ENCODE measurements at places on chromosomes 12 and 14.

- no peak for DNase-seq
These were observed 111.1 kb downstream of the SMOC1 start for GRCh38 chr14:69990323-69990722.

GRCh38 chr12:76449016-76449415, 100.8 kb upstream of the BBS10 start:
- no peak for DNase-seq

DNA sequence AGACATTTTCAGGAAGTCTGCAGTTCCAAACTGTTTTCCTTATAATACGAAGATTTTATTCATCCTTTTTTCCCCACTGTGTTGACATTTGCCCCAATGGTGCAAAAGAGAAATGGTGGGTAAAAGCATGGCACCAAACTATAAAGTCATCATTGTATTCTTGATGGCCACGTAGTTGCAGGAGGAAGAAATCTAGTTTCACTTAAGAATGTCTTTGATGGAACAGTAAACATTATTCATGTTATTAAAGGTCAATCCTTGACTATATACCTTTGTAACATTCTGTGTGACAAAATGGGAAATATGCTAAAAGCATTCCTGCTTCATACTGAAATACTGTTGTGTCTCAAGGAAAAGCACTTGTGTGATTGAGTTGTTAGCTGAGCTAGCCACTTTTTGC, 80.1 kb downstream of the PRKCH start:
- no peak for DNase-seq

DNA sequence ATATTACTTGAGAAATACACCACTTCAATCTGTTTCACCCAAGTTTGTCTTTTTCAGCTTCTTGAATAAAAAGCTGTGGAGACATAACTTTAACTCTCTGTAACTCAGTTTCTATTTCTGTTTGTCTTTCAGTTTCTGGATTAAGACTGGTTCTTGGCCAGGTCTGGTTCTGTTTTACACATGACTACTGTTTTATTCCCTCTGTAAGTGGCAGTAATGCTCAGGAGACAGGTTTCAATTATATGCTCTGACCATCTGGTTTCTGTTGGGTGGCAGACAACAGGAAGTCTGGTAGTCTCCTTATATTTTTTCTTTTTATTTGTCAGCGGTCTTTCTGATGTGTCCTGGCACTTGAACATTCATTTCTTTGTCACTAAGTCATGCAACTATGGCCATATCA, 102.9 kb downstream of the RPS29 start:
- no peak for DNase-seq

DNA sequence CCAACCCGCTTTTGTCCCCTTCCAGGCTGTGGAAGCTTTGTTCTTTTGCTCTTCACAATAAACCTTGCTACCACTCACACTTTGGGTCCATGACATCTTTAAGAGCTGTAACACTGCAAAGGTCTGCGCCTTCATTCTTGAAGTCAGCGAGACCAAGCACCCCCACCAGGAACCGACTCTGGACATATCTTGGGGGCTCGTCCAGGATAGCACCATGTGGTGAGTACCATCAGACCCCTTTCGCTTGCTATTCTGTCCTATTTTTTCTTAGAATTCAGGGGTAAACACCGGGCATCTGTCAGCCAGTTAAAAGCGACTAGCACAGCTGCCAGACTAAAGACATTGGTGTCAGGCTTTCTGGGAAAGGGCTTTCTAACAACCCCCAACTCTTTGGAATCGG, 137.6 kb upstream of the PPFIA2 start:
- no peak for DNase-seq

DNA sequence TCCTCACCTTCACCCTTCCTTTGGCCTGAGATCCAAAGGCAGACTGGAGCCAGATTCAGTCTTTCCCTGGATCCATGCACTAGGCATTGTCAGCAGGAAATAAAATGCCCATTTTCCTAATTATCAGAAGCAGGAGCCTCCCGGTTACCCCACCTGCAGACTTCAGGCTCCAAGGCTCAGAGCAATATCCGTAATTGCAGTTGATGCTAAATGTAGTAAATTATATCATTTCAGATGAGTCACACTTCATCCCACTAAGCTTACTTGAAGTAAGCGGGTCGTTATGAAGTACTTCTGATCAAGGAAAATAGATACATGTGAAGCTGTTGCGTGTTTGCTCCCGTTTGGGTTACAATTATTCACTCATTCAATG, 110.7 kb upstream of the SFSWAP start:
- DNase-seq: no peak

DNA sequence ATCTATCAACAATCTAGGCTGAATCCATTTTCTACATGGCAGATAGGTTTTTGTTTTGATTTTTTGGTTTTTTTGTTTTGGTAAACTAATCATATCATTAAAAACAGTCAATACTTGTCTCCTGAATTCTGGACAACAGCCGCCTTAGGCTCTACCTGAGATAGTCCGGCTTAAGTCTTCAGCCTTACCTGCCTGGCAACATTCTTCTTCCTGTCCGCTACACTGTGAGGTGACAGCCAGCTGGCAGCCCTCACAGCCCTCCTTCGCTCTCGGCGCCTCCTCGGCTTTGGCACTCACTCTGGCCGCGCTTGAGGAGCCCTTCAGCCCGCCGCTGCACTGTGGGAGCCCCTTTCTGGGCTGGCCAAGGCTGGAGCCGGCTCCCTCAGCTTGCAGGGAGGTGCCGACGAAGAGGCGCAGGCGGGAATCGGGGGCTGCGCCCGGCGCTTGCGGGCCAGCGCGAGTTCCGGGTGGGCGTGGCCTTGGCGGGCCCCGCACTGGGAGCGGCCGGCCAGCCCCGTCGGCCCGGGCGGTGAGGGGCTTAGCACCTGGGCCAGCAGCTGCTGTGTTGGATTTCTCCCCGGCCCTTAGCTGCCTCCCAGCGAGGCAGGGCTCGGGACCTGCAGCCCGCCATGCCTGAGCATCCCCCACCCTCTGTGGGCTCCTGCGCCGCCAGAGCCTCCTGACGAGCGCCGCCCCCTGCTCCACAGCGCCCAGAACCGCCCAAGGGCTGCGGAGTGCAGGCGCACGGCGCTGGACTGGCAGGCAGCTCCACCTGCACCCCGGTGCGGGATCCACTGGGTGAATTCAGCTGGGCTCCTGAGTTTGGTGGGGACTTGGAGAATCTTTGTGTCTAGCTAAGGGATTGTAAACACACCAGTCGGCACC, 49.0 kb downstream of the MDGA2 start:
- DNase-seq: no peak

DNA sequence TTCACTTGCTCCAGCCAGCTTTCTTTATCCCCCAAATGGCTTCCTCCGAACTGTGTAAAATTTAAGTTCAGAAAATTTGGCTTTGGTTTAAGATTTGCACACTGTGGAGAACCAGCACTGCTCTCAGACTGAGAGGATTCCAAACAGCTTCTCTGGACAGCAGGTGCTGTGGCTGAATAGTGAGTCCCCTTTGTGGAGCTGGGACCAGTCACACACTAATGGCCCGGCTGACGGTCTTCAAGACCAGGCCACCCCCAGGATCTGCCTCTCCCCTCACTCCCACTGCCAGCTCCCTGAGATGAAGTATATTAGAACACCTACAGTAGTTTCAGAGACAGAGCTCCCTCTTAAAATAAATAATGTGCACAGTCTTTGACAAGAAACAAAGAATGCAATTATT, 267.3 kb downstream of the BCAT1 start:
- no peak for DNase-seq

GRCh38 chr12:105466231-105466900, 135.9 kb downstream of the C12orf75 start:
- DNase-seq: no peak

DNA sequence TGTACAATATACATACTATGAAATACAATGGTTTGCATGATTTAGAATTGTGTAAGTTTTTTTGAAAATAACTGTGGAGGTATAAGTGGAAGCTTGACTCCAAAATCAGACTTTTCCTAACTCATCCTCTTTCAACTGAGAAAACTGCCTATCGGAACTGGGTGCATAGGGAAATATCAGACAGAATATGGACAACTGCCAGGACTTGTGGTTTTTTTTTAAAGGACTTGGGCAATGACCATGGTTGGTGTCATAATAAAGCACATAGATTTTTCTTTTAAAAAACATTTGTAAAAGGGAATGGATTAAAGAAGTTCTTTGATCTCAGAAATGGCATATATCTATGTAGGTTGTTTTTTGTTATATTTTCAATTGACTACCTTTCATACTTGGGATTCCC, 53.3 kb upstream of the LRRK2 start:
- no peak for DNase-seq

DNA sequence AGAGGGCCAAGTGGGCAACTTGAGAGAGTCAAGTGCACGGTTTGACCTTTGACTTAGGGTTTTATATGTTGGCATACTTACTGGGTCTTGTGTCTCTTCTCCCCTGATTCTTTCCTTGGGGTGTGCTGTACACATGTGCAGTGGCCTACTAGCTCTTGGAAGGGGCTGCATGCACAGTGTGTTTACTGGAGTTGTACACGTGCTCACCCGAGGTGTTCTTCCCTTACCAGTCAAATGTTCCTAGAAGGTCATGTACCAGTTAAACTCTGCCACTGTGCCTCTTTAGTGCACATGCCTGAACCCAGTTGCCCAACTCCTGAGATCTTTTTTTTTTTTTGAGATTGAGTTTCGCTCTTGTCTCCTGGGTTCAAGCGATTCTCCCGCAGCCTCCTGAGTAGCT, 9.2 kb upstream of the DTD2 start:
- DNase-seq: no peak

GRCh38 chr14:74737753-74738325, 24.9 kb downstream of the FCF1 start:
- DNase-seq: no peak

GRCh38 chr14:52053044-52053443, 15.8 kb downstream of the NID2 start:
- no peak for DNase-seq

DNA sequence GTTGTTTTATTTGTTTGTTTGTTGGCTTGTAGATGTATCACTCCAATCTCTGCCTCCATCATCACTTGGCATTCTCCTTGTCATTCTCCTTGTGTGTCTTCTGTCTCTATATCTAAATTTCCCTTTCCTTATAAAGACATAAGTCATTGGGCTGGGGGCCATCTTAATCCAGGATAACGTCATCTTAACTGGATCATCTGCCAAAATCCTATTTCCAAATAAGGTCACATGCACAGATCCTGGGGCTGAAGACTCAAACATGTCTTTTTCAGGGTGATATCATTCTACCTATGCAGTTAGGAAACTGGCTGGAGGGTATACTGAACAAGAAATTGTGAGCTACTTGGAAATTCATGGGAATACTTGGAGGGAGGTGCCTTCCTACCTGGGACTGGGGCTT, 8.7 kb upstream of the CCDC60 start:
- DNase-seq: no peak

DNA sequence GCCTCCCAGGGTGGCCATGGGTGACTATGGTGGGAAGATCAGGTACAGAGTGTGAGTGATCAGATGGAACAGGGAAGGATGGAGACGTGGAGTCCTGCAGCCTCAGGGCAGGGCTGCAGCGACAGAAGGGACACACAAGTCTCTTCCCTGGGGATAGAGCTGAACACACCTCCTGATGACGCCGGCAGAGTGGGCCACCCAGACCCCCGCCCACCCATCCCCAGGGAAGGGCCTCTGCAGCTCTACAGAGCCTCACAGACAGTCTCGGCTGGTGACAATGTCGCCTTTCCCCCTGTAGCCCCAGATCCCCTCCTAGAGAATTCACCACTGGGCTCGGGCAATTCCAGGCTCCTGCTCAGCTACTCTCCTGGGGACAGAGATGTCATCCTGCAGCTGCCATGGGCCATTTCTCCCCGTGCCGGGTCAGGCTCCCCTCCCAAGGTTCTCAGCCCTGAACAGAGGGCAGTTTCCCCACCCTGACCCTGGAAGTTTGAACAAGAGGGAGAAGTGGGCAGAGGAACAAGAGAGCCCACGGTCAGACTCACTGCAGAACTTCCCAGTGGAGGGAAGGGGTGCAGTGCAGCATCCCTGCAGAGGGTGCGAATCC, 115.7 kb downstream of the NCOR2 start:
- no peak for DNase-seq

- no peak for DNase-seq
These were observed 341.4 kb downstream of the ADAMTS20 start for GRCh38 chr12:43210485-43211192.

DNA sequence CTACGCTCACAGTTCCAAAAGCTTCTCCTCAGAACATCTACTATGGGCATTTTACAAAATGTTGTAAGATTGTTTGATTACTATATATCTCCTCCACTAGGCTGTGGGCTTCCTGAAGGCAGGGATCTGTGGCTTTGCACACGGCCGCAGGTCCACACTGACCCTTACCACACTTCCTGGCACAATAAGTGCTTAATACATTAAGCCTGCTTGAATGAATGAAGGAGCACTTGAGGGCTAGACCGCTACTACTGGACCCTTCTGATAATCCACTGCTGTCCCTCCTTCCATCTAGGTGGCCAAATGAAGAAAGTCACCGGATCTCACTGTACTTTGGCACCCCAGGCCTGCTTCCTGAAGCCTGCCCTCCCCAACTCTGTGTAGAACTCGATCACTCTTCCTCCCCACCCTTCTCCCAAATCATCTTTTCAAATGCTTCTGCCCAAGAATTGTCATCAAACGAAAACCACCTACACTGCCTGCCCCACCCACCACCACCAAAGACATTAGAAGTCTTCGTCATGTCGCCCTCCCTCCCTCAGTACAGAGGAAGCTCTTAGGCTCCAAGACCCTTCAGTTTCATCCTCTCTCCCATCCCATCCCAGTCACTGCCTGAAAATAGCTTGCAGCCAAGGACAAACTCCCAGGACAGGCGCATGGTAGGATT, 596 bp upstream of the ZBTB39 start:
- DNase-seq: no peak

- no peak for DNase-seq
These were observed 2.1 kb downstream of the TARBP2 start for GRCh38 chr12:53502983-53503728.

GRCh38 chr12:126051611-126052107, 986.4 kb downstream of the AACS start:
- DNase-seq: no peak

DNA sequence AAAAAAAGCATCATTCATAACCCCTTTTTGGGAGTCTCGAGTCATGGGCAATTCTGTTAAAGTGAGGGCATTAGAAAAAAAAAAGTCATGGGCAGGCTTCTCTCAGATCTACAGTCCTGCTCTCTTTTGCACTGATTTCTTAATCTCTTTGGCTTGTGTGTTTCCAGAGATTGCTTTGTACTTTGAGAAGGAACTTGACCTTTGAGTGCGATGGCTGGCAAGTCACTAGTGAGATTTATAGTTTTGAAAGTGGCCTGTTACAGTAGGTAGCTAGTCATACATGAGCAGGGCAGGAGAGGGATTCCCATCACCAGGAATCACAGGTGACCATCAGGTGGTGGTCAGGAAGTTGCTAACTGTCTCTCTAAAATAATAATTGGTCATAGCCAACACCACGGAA, 119.6 kb downstream of the KCNMB4 start:
- no peak for DNase-seq

GRCh38 chr12:30908722-30909348, 17.7 kb upstream of the TSPAN11 start:
- no peak for DNase-seq

- no peak for DNase-seq
These were observed 522 bp downstream of the R3HDM2 start for GRCh38 chr12:57430112-57430930.
